Progenitor cell of endocrine pancreas (in vitro differentiated cells): ENCODE measurements at places on chromosomes 6 and 20. TPM values are rescaled to one million over a fixed set of nuclear protein-coding genes. Genes with fewer than 3 reads are reported as not detected.

DNA sequence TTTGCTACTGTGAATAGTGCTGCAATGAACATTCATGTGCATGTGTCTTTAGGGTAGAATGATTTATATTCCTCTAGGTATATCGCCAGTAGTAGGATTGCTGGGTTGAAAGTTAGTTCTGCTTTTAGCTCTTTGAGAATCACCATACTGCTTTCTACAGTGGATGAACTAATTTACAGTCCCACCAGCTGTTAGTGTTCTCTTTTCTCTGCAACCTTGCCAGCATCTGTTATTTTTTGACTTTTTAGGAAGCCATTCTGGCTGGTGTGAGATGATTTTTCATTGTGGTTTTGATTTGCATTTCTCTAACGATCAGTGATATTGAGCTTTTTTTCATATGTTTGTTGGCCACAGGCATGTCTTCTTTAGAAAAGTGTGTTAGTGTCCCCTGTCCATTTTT lies 40.0 kb downstream of the PLG start:
- DNase-seq = no peak

DNA sequence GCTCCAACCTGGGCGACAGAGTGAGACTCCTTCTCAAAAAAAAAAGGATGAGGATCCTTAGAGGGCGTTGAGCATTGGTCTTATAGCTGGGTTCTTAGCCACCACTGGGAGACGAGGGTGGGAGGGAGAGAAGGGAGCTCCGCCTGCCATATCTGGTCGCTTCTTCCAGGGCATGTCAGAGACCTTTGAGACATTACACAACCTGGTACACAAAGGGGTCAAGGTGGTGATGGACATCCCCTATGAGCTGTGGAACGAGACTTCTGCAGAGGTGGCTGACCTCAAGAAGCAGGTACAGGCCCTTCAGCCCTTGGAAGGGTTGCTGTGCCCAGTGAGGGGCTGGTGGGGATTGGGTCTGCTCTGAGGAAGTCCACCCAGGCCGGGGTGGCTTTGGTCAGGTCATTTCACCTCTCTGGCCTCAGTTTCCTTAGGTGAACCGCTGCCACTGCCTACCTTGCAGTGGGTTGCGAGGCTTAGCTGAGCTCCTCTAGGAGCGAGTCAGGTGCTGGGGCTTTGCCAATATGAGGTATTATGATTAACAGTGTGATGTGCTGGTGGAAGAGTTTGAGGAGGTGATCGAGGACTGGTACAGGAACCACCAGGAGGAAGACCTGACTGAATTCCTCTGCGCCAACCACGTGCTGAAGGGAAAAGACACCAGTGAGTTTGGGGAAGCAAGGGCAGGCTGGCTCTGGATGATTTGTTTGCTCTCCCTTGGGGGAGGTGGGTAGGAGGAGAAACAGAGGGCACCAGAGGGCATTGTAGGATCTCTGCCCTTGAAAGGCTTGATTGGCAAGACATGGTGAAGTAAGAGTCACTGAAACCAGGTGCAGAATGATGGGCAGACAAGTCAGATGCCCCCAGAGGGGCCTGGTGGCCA lies 8.5 kb downstream of the CNPY3 start:
- DNase-seq = no peak

DNA sequence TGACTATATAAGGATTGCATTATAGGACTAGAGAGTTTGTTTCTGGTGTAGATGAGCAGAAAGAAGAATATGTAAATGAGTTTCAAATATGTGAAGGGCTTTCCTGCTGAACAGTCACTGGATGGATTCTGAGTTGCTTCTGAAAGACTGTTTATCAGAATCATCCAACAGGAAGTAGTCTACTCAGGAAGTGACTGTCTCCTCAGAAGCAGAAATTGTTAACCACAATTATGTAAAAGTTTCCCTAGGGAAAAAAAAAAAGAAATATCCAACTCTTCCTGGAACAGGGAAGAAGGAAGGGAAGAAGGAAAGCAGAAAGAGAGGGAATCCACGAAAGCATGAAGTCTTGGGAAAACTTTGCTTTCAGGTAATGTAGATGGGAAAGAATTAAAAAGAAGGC lies 138.9 kb downstream of the TENT5A start:
- DNase-seq = no peak

DNA sequence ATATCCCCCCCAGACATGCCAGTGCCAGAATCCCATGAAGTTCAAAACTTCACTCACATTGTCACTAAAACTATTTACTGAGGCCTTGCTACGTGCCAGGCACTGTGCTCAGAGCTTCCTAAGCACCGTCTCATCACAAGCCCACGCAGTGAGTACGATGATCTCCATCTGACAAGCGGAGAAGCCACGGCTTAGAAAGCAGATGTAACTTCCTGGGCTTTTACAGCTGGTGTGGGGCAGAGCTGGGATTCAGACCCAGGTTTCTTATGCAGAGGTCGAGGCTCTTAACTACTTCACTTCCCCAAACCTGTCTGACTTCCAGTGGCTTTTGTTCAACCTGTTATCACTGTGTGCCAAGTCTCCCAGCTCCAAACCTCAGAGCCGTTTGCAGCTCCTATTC lies 8.3 kb downstream of the MDGA1 start:
- DNase-seq = no peak

Gene FAM209B
- total RNA-seq = not detected in 2 replicates

Gene HLA-DQA1
- total RNA-seq = not detected in 2 replicates
